ENCODE measurements at places on chromosomes 4 and X.

DNA sequence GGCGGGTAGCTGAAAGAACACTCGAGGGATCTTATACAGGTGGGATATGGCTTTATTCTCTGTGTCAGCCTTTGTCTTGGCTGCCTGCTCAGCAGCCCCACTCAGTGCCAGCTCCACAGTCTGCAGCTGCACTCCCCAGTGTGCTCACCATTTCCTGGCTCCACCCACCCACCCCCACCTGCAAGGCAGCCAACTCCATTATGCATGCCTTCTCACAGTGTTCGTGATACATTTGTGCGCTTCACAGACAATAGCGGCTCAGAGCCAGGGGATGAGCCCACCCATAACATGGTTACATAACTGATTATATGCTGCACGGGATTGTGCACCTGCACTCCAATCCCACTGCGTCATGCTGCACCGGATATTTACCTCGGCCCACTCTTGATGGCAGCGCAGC lies 8.8 kb upstream of the TMEM128 start:
- no peak for DNase-seq

GRCh38 chr4:186068581-186069348 lies at the start of gene TLR3:
Gene TLR3, plus strand, starts transcription at chr4:186069156. Its CDS starts 7,464 bp downstream, at chr4:186076620.
- DNase-seq, result no peak

DNA sequence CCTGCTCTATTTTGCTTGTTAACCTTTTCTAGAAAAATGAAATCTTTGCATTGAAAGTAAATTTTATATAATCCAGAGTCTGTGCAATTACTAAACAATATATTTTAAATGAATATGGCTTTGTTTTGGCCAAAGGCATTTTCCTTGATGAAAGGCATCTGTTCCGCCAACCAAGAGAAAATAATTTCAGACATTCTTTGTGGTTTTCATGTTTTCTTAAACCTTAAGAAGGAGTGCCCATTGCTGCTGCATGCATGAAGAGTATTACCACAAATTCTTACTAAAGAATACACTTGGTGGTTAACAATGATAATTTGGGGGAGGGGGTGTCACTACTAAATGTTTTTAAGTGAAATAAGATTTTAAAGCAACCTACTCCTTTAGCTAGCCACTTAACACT lies 2.7 kb upstream of the PDGFC start:
- DNase-seq, result no peak

DNA sequence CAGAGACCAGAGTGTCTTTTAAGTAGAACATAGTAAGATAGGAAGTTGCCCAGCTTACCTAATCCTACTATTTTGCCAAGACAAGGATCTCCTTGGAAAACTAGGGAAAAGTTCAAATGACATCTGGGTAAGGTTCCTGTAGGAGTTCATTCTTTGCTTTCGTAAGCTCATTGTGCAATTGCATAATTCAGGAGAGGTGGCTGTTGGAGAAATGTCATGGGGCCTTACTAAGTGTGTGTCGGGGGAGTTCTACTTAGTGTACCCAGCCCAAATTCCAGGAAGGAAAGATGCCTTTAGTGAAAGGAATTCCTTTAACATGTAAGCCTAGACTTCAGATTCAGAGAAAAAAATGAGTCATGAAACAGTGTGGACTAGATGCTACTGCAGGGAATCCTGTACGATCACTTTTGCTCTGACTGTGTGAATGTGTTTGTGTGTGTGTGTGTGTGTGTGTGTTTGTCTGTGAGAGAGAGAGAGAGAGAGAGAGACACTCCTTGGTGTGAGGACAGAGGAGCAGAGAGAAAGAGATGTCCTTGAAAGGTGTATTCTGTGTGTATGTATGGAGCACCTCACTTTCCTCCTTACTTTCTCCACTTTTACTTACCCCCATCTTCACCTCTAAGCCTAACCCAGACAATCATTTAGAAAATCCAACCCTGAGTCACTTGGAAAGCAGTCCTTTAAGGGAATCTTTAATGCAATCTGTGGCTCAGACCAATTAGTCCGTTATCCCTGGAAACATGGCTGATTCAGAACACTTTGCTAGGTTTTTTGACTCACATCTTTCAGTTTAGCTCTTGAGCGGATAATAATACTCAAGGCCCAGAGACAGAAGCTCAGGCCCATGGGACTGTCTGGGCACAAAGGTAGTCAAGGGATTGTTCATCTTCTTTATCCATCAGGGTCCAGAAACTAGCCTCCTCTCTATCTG lies 114.5 kb upstream of the ACSL4 start:
- DNase-seq, result no peak

DNA sequence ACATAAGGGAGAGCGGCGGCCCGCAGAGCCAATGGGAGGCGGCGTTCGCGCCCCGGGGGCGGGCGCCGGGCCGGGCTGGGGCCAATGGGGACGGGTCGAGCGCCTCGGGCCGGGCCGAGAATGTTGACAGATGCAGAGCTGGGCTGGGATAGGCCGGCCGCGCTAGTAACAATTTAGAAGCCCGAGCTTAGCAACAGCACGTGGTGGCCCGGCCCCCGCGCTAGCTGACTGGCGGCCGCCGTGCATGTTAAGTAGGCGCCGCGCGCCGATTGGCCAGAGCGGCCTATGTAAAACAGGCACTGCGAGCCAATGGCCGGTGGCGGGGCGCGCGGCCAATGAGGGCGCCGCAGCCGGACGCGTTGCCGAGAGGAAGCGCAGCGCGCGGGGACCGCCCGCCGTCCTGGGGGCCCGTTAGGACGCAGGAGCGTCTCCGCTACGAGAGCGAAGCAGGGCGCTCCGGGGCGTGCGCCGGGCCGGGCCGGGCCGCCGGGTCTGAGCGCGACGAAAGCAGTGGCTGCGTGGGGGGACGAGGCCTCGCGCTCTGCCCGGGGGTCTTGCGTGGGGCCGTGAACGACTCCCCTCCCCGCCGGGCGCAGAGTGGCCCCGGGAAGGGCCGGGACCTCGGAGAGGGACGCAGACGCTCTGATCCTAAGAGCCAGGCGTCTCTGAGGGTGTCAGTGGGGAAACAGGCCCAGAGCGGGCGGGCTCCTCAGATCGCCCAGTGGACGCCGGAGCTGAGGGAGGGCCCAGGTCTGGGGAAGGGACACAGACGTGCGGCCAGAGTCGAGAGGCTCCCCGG lies 435 bp upstream of the MXD4 start:
- DNase-seq, result peak; percentile 91

GRCh38 chr4:185740471-185740873 lies 71.5 kb downstream of the SORBS2 start:
- DNase-seq, result no peak

GRCh38 chr4:7549866-7550265 lies 115.1 kb upstream of the PSAPL1 start:
- DNase-seq, result no peak

GRCh38 chr4:6751611-6752485 lies 30.7 kb upstream of the KIAA0232 start:
- no peak for DNase-seq

DNA sequence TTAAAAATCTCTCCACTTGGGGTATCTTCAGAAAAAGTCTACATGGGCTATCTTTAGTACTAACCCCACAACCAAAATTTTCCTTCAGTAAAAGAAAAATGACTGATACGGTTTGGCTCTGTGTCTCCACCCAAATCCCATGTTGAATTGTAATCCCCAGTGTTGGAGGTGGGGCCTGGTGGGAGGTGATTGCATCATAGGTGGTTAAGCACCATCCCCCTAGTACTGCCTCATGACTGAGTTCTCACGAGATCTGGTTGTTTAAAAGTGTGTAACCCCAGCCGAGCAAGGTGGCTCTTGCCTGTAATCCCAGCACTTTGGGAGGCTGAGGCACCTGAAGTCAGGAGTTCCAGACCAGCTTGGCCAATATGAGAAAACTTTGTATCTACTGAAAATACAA lies 66.8 kb downstream of the USP46 start:
- DNase-seq, result no peak

DNA sequence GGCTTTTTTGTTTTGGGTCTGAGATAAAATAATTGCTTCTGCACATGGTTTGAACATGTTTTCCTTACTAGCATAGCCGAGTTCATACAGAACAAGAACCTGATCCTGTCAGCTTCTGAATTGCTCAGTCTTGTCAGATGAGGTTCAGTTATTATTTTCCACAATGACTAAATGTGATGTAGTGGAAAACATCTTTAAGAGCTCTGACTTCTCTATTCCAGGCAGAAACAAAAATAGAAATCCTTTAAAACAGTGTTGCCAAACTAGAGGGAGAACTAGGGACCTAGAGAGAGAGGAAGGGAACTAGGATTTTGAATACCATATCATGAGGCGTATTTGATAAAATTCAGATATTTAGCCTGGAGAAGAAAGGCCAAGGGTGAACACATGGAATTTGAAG lies 2.0 kb downstream of the ATP6AP2 start:
- no peak for DNase-seq

DNA sequence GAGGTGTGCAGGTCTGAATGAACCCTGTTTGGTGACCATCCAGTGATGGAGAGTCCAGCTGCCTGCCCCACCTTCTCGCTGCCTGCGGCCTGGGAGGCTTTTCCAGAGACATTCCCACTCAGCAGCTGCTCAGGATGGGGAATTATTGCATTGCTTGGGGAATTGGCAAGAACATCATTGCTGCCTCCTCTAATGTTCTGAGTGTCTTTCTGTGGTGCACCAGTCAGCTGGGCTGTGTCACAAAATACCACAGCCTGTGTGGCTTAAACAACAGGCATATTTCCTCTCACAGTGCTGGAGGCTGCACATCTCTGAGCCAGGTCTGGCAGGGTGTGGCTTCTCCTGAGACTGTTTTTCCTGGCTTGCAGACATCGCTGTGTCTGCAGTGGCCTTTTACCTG lies 86.8 kb upstream of the AFAP1 start:
- DNase-seq, result no peak

GRCh38 chrX:72545990-72546389 lies 26.7 kb downstream of the HDAC8 start:
- DNase-seq, result no peak

- DNase-seq, result no peak
Observed at GRCh38 chr4:114178392-114178791, 198.9 kb upstream of the ARSJ start.
